ENCODE measurements at places on chromosomes 1 and 21.

GRCh38 chr21:46662367-46662654, 26.8 kb downstream of the PRMT2 start:
- DNase-seq, result no peak

DNA sequence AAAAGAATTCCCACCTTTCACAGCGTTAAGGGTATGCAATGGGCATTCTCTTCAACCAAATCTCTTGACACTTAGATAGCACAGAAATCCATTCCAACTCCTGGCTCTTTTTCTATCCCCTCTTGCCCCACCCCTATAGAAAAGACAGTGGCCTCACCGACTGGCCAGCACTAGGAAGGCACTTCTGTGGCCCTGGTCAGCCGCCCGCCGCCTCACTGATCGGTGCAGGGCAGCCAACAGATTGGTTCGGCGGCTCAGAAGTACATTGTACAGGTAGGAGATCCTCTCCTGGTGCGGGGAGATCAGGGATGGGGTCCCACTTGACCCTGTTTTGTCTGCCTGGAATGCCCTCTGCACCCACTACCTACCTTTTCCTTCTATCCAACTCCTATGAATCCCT, 9.3 kb downstream of the DCST2 start:
- DNase-seq, result no peak

- DNase-seq, result no peak
Observed at GRCh38 chr1:238104752-238105151, 214.0 kb upstream of the ZP4 start.

GRCh38 chr1:154629061-154629674, 21.2 kb upstream of the ADAR start:
- no peak for DNase-seq

DNA sequence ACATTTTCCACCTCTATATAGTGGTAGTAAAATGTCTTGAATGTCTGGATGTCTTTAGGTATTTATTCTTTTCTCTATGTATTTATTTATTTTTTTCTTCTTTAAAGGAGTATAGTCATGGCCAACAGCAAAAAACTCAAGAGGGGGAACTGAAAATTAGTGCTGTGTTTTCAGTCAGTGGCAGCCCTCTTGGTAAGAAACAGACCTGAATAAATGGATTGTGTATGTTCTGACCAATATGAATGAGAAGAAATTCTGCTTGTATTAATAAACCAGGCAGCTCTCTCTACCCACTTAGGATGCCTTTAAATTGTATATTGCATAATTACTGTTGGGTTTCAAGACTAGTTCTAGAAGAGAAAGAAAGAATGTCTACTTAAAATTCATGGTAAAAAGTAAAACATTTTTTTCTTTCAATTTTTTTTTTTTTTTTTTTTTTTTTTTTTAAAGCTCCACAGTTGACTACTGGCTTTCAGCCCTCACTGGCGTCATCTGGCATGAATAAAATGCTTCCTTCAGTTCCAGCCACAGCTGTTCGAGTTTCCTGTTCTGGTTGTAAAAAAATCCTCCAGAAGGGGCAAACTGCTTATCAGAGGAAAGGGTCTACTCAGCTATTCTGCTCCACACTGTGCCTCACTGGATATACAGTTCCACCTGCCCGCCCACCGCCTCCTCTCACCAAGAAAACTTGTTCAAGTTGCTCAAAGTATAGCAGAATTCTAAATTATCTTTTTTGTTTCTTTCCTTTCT, 101.6 kb downstream of the ZMYM4 start:
- DNase-seq, result no peak

DNA sequence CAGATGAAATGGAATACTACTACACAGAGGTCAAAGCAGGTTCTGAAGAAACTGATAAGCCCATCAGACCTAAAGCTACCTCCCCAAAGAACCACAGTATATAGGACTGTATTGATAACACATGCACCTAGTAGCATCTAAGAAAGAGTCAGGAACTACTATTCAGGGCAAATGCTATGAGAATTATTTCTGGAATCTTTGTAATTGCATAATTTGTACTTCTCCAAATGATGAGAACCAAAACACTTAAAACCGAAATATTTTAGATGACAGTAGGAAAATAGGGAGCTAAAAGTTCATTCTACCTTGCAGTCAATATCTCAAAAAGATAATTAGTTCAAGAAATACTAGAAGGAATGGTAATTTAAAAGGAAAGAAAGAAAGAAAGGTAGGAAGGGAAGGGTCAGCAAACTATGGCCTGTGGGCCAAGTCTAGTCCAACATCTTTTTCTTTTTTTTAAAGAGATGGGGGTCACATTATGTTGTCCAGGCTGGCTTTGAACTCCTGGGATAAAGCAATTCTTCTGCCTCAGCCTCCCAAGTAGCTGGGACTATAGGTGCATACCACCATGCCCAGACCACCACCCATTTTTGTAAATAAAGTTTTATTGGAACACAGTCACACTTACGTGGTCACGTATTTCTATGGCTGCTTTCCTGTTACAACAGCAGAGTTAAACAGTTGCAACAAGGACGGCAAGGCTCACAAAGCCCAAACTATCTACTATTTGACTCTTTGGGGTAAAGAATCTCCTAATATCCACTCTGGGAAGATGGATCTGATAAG, 24.0 kb downstream of the EGLN1 start:
- no peak for DNase-seq

DNA sequence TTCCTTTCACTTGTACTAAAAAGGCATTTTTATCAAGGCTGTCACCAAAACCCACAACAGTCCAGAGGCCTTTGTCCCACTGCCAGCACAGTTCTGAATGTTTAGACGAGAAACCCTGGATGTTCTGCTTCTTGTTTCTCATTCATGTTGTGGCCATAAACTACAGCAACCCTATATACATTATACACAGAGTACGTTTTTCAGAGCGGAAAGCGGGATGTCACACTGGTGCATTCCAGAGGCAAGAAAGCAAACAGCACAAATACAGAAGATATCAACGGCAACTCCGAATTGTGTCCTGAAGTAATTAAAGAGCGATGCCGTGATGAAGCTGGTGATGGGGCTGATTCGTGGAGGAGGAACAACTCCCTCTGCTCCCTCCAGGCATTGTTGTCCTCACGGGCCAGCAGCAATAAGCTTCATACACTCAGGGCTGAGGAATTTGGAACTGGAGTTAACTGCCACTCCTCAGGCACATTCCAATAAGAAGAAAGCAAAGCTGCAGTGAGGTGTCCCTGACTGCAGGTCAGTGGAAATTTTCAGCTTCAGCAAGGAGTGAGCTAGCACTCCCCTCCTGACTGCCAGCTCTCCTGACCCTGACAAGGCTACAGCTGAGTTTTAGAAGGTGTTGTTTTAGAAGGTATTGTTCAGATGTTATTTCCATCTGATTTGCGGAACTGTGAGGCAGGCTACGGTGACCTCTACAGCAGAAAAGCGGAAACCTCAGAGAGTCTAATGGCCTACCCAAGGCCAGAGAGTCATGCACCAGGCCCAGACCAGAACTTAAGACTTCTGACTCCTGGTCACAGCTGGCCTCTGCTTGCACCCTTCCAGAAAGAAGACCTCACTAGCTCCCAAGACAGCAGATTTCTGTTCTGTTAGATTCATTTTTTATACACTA, 149.0 kb downstream of the TGFBR3 start:
- DNase-seq, result no peak

DNA sequence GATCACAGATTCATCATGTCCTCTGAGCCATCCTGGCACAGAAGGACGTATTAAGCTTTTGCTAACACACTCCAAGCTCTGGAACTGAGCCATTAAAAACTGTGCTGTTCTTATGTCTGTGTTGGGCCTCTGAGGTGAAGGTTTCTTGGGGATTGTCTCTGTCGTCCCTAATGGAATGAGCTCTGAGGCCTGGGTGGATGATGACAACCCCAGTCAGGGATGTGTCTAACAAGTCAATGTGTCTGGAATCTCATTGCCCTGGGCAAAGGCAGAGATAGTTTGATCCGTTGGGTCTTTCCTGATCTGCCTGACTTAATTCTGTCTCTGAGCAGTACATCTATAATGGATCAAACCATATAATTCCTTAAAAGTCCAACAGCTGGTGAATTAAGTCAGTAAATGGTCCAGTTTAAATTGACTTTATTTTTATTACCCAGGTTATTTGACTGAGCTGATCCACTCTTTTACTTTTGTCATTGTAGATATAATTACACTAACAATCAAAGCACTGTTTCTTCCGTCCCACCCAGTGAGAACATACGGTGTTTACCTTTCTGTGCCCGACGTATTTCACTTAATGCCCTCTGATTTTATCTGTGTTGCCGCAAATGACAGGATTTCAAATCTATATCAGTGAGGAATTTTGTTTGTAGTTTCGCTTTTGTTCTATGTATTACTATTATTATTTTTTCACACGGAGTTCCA, 38.8 kb upstream of the OR2B11 start:
- no peak for DNase-seq

DNA sequence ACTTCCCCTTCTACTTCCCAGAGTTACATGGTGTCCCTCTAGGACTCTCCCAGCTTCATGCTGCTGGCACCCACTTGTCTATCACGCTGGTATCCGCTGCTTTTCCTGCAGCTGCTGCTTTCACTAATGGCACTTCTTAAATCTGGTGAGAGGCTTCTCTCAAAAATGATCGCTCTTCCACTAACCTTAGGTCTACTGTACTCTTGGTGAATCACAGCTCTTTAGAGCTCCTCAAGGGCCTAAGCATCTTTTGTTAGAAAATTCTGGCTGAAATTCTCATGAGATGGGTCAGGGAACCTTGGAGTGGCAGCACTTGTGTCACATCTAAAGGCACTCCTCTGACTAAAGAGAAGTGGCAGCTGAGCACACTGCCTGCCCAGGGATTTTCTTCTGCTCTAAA, 32.1 kb downstream of the ZMYND12 start:
- no peak for DNase-seq

DNA sequence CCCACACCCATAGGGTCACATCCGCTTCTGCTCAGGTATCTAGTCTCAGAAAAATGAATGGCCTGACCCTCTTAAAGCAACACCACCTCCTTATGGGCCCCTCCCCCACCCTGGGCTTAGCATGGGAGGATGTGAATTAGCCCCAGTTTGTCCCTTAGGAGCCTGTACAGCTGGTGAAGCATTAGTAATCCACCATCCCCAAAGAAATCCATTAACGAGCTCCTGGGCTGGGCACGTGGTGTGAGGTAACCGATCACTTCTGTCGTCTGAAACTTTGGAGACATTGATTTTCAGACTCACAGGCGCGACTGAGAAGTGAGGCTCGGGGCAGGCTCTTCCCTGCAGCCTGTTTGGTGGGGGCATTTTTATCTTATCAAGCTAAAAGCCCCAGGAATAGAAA, 10.5 kb downstream of the RASSF5 start:
- DNase-seq, result no peak

DNA sequence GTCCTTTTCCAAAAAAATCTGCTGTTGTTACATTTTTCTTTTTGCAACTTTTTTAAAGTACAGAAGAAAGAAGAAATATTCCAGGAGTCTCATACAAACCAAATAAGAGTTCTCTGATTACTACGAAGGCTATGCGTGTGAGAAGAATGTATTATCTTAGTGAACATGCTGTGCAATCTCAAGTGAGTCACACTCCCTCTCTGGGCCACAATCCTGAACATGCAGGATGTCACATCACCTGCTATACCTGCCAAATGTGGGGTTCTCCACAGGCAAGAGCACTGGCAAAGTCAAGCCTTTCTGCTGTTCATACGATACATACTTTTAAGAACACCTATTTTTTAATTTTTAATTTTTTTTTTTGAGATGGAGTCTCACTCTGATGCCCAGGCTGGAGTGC, 21.7 kb upstream of the TRIM63 start:
- DNase-seq, result no peak

DNA sequence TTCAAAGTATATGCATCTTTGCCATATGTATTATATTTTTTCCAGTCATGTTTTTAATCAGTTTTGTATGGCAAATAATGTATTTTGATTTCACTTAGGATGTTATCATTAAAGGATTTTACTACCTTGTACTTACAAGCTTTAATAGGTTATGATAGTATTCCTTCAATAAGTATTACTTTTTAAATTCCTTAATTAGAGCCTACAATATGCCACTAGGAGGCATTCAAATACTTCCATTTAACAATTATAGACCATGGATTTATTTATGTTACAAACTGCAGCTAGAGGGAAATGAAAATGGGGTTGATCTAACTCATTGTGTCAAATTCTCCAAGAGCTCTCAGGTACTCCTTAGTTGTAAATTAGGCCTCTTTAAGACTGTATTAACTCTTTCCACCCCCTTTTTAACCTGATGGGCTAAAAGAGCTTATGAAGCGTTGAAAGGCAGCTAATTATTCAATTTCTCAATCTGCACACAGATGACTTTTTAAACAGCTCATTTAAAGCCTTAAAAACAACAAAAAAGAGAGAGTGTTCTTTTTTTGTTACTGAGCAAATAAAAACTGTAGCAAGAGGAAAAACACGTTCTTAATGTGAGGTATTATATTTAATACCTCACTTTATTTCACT, 156.2 kb downstream of the DENND1B start:
- DNase-seq, result no peak

- DNase-seq, result no peak
Observed at GRCh38 chr1:7390604-7391000, 380.5 kb upstream of the VAMP3 start.

GRCh38 chr1:155313261-155313660, 4.6 kb downstream of the FDPS start:
- DNase-seq, result no peak

GRCh38 chr1:225972344-225973152, 26.6 kb downstream of the SDE2 start:
- DNase-seq, result no peak

DNA sequence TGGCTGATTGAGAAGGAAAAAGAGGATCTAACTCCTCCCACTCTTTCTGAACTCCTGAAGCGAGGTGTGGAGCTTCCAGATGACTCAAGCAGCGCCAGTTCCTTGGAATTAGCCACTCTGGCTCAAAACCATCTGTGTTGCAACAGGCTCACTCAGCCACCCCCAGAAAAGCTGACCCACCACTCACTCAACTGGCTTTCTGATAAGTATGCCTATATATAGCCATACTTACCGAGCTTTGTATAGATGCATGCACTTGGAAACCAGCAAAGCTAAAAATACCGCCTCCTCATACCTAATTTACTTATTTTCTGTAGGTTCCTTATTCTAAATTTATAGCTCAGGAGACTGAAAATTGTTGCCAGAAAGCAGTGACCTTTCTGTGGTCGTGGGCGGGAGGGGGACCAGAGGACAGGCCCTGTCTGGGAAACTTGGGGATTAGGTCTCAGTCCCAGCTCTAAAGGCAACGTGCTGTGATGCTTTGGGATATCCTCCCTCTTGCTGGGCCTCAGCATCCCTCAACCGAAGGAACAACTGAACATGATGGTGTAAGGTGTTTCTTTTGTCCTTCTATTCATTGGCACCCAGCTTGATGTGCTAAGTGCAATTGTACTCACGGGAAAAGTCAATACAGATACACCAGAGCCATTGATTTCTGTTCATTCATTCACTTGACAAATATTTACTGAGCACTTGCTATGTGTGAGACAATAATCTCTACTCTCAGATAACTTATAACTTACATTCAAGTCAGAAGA, 65.7 kb downstream of the NENF start:
- DNase-seq, result no peak
